ENCODE measurements at places on chromosomes 13 and 19.

- DNase-seq: no peak
These were observed 17.1 kb downstream of the ACTL9 start for GRCh38 chr19:8681345-8682029.

- no peak for DNase-seq
These were observed 1077.7 kb upstream of the SLC10A2 start for GRCh38 chr13:104143760-104144416.

- DNase-seq: no peak
These were observed 7.8 kb downstream of the ZNF350 start for GRCh38 chr19:51978882-51979281.

- no peak for DNase-seq
These were observed 49.2 kb downstream of the LATS2 start for GRCh38 chr13:21012211-21012610.

DNA sequence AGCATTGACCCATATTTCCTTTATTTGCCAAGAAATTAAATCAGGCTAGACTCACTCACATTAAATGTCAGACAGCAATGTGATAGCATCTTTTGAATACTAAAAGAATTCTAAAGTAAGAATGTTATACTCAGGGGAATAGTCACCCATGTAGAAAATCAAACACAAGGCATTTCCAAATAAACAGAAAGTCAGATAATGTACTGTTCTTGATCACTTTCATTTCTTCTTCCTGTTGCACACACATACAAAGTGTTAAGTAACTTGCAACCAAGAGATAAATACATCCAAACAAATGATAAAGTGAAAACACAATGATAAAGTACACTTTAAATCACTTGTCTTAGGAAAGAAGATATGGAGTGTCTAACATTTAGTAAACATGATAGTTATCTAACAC lies 1366.6 kb upstream of the MIR17HG start:
- DNase-seq: no peak

DNA sequence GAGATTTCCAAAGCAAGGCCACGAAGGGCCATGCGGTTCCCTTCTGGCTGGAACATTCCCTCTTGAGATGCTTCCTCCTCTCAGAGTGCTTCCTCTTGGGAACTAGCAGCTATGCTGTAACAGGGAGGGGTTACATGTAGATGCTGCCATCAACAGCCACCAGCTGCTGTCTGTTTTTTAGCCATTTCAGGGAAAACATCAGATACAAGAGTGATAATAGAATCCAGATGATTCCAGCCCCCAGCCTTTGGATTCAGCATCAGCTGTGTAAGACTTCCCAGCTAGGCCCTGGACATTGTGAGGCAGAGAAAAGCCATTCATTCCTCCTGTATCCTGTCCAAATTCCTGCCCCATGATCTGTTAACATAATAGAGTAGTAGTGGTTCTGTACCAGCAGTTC lies 8.2 kb upstream of the ZNF177 start:
- DNase-seq: no peak

DNA sequence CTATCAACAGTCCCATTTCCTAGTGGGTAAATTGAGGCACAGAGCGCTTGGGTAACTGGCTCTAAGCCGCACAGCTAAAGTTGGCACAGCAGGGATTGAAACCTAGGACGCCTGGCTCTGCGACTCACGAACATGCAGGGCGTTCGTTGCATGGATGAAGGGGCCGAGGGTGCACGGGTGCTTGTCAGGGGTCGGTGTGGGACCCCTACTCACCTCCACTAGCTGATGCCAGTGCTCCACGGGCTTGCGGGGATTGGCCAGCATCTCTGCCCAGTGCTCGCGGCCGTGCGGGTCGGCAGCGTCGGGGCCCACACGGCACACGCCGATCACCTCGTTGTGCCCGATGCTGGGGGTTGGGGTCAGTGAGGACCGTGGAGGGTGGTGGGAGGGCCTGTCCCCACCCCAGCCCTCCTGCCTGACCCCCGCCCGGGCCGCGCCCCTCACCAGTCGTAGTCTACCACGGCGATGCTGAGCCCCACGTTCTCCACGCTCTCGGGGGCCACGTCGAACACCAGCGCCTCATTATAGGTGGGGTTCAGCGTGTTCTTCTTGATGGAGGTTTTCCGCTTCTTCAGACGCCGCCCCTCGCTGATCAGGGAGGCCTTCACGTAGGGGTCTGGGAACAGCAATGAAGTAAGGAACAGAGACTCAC lies 14.6 kb downstream of the SYT3 start:
- DNase-seq: no peak

DNA sequence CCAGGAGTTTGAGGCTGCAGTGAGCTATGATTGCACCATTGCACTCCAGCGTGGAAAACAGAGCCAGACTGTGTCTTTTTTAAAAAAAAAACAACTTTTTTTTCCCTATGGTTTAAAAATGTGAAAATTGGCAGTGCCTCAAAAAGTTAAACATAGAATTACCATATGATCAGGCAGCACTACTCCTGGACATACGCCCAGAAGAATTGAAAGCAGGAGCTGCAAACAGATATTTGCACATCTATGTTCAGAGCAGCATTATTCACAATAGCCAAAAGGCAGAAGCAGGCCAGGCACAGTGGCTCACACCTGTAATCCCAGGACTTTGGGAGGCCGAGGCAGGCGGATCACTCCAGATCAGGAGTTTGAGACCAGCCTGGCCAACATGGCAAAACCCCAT lies 3.8 kb upstream of the RETN start:
- DNase-seq: no peak

DNA sequence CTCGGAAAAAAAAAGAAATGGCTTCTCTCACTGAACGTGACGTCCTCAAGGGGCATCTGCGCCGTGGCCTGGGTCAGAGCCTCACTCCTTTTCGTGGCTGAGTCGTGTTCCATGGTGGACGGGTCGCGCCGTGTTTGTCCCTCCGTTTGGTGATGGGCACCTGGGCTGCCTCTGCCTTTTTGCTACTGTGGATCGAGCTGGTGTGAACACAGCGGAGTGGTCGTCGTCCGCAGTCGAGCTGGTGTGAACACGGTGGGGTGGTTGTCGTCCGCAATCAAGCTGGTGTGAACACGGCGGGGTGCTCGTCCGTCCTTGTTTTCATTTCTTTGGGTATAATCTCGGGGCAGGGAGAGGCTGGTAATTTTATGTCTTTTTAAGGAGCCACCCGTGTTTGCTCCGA lies 11.6 kb downstream of the HCN2 start:
- DNase-seq: no peak

DNA sequence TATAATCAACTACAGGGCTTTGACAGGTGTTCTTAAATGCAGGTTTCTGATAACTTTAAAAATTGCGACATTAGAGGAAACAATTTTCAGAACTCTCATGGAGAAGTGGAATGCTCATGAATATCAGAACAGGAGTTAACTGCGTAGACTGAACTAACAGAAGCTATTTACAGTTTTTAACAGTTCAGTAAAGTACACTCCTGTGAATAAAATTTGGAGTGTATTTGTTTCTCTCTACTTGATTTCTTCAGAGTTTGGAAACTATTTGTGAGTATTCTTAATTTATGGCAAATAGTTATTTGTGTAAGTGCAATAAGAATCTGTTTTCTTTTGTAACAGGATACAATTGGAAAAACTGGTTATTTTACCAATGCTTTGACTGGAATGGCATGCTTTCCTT lies 114.4 kb downstream of the TNFRSF19 start:
- no peak for DNase-seq

DNA sequence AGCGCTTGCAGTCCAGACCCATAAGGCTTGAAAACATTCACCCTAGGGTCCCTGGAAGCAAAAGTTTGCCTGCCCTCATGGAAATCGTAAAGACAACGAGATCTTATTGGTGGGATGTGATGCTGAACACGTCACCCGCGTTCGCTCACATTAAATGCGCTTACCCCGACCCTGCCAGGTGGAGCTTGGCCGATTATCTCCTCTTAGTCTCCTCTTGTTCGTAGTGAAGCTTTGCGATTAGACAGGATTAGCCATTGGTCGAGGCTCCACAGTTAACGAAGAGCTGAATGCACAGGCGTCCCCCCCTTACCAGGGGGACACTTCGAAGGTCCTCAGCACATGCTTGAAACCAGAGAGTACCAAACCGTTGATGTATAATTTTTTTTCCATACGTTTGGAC lies 16.0 kb upstream of the KDM4B start:
- no peak for DNase-seq

DNA sequence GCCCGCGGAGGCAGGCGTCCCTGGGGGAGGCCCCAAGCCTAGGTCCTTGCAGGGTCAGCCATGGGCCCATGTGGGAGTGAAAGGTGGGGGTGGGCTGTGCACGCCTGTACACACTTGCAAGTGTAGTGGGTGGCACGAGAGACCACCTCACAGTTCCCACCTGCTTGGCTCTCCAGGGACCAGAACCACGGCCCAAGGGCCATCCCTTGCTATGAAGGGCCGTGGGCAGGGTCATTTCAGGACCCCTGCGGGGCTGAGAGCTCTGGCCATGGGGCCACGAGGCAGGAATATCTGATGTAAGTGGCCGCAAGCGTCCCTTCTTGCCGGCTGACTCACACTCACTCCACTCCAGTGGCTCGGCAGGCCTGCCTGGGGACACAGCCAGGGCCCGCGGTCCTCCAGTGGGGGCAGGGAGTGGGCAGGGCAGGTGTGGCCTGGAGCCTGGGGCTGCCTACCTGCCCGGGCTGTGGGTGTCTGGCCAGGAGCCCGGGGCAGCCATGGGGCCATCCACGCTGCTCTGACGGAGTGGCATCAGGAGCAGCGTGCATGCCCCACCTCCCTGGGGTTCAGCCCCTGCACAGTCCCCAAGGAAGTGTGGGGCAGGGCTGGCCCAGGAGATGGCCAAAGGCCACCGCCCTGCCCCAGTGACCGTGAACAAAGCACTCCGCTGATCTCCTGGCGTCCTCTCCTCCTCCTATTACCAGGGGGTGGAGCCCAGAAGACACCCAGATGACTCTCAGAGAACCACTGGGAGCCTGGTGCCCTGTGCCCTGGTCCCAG lies 8.6 kb upstream of the MKNK2 start:
- DNase-seq: peak; percentile 94

GRCh38 chr13:113120300-113121182 lies 2.1 kb upstream of the F10 start:
- DNase-seq: no peak

- DNase-seq: no peak
These were observed 8.1 kb upstream of the RABAC1 start for GRCh38 chr19:41967054-41967783.

GRCh38 chr13:32903720-32904119 lies 112.5 kb upstream of the KL start:
- DNase-seq: no peak

- no peak for DNase-seq
These were observed 4.2 kb upstream of the ISYNA1 start for GRCh38 chr19:18441804-18442788.

DNA sequence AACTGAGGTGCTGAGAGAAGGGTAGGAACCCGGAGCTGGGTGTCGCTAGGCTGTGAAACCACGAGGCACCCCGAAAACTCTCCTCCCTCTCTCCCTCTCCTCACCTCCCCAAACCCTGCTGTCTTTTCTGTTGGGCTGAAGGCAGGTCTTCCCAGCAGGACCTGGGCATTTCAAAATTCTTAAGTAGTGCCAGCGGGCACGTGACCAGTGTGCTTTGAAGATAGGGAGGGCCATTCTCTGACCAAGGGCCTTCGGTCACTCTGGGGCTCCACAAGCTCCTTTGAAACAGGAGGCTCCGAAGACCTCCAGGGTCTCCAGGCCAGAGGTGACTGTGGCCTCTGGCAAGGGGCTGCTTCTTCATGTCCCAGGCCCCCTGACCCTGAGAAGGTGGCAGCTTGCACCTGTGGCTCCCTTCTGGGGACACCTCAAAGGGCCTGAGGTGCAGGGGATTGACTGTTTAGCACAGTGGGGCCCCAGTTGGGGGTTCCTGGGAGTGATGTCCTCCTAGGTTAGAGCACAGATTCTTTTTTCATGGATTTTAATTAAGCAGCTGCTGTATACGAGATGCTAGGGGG lies 48.3 kb downstream of the DNM2 start:
- no peak for DNase-seq

- DNase-seq: no peak
These were observed 14.0 kb upstream of the PHF11 start for GRCh38 chr13:49481788-49482187.

DNA sequence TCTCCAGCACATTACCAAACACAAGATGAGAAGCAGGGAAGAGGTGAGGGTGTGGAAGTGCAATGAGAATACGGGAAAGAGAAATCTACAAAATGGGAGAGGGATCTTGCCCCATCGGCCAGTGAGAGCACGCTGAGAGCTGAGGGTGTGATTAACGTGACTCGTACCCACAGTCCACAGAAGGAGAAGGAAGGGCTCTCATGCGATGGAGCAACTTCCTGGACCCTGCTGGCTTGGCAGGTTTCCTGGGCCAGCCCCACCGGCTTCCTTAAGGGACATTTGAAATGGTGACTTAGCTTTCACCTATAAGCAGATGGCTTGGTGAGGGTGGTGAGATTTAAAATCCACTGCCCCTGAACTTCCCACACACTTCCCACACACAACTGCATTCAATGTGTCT lies 740.1 kb downstream of the UQCRFS1 start:
- DNase-seq: no peak

DNA sequence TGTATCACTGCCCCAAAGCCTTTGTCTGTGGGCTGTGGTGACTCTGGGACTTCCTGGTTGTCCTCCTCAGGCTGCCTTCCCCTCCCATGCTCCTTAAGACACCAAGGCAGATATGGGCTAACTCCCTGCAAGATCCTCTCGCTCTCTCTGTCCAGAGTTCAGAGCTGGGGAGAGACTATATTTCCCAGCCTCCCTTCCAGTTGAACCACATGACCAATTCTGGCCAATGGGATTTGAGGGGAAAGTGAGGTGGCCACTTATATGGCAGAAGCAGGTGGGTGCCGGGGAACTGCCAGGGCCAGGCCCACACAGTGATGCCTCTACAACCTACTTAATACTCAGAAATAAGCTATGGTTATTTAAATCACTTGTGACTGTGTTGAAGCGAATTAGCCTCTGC lies 16.2 kb upstream of the ANGPTL8 start:
- DNase-seq: no peak

DNA sequence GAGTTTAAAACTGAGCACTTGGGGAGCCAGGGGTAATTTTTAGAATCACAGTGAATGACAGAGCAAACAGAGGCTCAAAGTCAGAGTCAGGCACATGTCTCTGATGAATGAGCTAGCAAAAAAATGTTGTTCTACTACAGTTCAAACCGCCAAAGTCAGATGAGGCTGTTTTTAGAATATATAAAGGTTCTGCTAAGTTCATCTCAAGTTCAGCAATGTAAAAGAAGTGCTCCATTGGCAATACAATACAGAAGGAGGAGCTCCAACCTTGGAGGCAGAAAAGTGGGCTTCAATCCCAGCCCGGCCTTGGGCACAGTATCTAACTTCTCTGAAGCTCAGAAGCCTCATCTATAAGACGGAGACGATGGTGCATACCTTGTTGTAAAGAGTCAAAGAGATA lies 70.1 kb upstream of the IPO5 start:
- no peak for DNase-seq

DNA sequence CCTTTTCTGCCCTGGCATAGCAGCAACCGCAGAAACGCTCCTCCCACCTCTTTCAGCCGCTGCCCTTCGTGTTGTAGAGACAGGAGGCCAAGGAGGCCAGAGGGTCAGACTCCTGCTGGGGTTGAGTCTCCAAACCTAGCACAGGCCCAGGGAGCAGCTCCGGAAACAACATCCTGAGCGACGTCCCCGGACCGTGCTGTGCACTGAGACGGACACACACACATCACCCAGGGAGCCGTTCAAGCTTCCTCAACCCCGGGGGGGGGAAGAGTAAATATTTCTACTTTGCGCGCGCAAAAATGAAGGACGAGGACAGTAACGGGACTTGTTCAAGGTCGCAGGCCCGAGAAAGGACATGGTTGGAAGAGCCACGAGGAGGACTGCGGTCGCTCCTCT lies 657 bp downstream of the ZNF550 start:
- DNase-seq: no peak

GRCh38 chr13:32370805-32371204 lies 55.5 kb downstream of the BRCA2 start:
- DNase-seq: no peak

- DNase-seq: no peak
These were observed 186.2 kb downstream of the EFNB2 start for GRCh38 chr13:106349080-106349931.

Measured in NCI-H460 (cell line).